ENCODE measurements at places on chromosomes 5 and 9.

DNA sequence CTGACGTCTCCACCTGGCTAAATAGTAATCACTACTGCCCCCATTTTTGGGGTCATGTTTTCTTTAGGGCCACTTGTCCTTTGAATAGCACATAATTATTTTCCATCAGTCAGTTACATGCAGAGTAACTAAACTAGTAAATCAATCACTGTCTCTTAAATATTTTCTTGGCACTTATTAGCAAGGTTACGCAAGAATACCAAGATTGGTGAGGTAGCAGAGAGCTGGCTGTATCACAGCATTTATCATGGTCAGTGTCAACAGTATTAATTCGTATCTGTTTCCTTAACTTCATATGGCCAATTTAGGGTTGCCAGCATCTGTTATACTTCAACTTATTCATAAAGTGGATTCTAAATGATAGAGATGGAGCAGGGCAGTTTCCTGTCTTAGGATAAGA lies 346.8 kb upstream of the FAM174A start:
- no peak for DNase-seq

- DNase-seq, result no peak
These were observed 29.6 kb upstream of the PITX1 start for GRCh38 chr5:135063511-135064234.

DNA sequence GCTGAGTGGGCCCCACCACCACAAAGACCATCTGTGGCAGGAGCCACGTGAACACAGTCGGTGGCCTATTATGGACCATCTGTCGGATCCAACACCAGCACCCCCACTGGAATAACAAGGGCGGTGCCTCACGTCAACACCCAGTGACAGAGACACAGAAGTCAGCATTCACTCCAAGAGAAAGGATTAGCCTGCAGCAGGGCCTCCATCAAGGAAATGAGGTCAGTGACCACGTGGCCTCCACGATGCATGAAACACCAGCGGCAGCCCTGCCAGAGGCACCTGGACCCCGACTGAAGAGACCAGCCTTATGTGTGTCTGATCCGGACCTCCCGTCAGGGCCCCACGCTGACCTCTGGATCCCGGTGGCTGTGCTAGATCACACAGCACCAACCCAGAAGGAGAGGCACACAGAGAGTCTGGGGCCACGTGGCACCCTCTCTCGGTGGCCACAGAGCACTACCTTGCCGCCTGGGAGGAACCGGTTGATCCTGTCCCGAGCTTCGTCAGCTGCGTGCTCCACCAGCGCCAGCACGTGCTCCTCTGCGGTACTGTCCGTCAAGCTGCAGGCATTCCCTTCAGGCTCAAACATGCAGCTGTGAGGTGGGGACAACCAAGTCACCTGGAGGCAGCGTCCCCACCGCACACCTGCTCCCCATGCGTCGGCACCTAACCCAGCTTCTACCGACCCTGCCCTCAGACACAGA lies 9.0 kb downstream of the BRD9 start:
- no peak for DNase-seq

DNA sequence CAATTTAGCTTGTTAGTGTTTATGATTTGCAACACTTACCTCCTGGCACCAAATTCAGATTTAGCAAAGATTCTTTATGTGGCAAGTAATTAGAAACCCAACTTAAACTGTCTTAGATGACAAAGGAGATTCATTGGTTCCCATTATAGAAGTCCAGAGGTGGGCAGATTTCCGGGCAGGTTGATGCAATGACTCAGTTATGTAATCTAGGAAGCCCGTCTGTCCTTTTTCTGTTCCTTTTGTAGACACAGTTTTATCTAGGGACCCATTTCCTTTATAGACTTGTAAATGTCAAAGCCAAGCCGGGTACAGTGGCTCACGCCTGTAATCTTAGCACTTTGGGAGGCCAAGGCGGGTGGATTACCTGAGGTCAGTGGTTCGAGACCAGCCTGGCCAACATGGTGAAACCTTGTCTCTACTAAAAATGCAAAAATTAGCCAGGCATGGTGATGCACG lies 20.3 kb upstream of the ANKRD33B start:
- DNase-seq, result no peak

- DNase-seq, result no peak
These were observed 32.1 kb downstream of the WNK2 start for GRCh38 chr9:93216073-93216365.

DNA sequence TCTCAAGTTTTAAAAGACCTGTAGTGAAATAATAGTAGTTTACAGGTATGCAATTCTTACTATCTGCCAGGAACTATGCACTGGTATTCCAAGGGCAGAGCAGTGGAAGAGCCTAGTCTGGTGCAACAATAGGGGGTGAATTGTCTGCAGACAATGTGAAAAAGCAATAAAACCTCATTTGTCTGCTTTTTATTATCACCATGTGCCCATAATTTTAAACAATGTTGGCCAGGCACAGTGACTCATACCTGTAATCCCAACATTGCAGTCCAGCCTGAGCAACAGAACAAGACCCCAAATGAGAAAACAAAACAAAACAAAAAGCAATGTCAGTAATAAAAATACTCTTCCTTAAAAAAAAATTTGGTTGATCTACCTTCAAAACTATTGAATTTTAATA lies 12.2 kb upstream of the SLC44A1 start:
- DNase-seq, result no peak

DNA sequence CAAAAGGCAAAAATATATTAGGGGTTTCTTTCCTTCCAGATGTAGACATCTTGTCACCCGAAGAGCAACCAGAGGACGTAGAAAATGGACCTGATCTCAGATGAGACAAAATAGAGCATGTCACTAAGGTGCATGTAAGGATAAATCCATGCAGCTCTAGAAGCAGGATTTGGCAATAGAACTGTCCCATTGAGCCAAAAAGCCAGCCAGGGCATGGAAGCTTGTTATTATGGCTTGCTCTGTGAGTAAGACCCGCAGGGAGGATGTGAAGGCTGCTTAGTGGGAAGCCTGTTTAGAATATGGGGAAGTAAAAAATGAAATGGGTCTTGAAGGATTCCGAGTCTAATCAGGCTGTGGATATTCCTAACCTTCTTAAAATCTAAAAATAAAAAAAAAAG lies 165.6 kb upstream of the MPDZ start:
- DNase-seq, result no peak

DNA sequence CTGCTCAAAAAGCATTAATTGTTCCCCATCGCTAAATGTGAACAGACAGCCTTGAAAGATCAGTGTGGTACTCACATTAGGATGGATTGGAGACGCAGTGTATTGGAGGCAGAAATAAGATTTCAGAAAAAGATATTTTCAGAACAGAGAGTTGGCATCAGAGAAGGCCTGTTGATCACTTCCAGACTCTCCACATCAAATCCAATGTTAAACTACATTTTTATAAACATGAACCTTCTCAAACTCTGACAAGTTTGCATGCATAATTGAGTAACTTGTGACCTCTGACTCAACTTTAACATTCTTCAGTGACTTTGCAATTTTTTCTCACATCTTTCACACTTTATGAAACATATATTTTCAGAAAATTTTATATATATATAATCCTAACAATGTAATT lies 919.6 kb upstream of the SEMA6A start:
- no peak for DNase-seq

DNA sequence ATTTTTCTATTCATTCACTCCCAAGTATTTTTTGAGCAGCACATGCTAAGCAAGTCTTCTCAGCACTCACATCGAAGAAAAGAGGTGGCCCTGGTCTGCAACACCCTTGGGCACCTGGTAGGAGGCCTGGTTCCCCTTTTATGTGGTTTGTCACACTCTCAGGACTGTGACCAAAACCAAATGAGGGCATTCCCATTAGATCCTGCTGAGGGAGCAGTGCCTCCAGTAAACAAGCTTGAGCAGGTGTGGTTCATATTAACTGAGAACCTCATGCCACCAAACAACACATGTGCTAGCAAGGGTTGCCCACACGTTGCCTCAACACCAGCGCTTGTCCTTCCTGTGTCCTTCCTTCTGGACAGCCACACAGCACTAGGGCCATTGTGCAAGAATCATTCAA lies 26.9 kb upstream of the SYK start:
- DNase-seq, result no peak

- no peak for DNase-seq
These were observed 18.3 kb upstream of the IRX4 start for GRCh38 chr5:1901061-1901460.

- DNase-seq, result no peak
These were observed 49.5 kb downstream of the PKD2L2 start for GRCh38 chr5:137938751-137939143.

DNA sequence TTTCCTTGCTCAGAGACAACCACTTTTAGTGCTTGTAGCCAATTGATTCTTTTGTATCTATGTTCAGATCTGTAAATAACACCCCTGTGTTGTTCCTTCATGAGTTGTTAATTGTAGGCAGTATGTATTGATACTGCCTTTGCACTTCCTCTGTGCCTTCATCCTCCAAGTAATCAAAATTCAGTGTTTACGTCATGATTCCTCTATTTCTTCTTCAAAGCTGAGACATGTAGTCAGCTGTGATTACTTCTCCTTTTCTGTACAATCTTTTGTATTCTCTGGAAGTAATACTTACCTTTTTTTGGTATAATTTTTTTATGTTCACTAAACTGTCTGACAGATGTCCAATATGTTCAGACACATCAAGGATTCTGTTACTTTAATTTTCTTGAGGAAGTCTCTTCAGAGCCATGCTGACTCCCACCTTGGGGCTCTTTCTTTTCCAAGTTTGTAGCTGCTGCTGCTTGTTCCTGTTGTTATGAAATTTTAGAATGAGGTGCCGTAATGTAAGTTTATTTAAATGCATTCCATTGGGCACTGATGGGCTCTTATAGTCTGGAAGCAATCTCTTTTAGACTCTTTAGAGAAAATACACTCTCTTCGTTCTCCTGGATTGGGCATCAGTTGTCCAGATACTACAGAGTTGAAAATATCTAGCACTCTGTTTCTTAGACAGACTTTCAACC lies 30.5 kb upstream of the LRRC70 start:
- DNase-seq, result no peak

DNA sequence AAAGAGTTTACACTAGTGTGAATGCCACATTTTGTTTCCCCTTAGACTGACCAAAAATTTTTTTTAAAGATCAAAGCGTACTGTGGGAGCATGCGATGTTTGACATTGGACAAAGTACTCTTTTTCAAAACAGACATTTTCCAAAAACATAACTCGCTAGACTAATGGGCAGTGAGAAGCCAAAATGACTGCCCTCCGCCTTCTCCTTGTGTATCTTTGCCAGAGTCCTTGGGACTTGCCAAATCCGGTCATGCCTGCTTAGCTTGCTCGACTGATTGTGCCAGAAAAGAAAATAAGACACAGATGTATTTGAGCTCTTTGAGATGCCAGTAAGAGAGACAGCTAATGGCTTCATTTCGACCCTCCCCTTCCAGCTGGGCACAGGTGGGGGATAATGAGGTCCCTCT lies 157.5 kb downstream of the MAPKAP1 start:
- DNase-seq, result no peak

- DNase-seq, result no peak
These were observed 24.6 kb downstream of the PIK3R1 start for GRCh38 chr5:68240202-68240601.

DNA sequence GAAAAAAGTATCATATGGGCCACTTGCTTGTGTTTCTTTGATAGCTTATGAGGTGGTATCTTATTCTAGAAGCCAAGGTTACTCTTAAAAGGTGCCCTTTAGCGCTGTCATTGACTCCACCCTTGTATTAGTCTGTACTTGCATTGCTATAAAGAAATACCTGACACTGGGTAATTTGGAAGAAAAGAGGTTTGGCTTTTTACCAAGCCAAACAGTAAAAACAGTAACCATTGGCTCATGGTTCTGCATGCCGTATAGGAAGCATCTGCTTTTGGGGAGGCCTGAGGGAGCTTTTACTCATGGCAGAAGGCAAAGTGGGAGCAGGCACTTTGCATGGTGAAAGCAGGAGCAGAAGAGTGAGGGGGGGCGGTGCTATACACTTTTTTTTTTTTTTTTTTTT lies 87.4 kb downstream of the TEK start:
- DNase-seq, result no peak

DNA sequence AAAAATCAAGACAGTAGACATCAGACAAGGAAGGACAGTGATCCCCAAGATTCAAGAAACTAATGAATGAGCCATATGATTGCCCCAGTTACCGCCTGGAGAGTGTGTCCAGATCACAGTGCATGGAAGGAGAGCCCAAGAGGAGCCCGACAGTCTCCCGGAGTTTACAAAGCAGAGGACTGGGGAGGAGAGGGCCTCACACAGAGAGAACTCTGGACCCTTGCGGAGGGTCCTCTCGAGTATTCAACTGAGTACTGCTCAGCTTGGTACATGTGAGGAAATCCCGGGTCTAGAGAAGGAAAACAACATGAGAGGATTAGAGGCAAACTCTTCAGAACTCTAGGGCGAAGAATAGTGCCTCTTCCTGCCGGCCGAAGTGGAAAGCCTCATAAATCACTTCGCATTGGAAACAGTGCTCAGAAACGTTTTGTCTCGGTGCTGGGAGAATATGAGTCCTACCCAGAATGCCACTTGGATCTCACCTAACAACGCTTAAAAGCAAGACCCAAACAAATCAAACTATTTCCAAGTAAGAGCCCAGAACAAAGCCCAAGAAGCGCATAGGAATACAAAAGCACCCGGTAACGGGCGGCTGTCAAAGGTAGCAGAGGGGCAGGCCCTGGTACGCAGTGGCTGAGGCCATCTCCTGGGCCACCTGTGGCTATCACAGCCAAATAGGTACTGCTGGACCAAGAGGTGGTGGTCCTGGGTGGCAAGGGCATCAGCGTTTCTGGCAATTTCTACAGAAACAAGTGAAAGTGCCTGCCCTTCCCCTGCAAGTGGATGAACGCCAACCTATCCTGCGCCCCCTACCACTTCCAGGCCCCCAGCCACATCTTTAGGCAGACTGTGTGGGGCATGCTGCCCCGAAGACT lies 36.0 kb downstream of the FAM78A start:
- DNase-seq, result no peak

DNA sequence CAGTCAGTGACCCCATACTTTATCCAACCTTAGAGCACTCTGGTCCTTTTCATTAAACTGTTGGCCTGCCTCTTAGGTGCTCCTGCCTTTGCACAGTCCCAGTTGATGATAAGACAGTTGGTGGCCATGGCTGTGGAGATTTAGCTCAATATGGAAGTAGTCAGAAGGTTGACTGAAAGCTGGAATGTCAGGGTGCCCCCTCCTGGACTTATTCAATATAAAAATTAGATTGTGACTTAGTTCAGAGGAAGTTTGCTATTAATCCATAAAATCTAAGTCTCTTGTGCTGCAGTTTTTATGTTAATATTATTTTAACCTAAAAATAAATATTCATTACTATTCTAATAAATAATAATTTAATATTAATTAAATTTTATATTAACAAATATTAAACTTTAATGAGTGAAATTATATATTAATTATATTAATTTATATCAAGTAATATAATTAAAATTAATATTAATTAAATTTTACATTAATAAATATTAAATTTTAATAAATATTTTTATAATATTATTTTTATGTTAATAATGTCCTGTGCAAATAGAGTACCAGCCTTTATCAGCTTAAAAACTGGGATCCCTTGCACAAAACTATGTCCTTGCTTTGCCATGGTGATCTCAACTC lies 77.7 kb upstream of the ADAMTSL1 start:
- DNase-seq, result no peak

DNA sequence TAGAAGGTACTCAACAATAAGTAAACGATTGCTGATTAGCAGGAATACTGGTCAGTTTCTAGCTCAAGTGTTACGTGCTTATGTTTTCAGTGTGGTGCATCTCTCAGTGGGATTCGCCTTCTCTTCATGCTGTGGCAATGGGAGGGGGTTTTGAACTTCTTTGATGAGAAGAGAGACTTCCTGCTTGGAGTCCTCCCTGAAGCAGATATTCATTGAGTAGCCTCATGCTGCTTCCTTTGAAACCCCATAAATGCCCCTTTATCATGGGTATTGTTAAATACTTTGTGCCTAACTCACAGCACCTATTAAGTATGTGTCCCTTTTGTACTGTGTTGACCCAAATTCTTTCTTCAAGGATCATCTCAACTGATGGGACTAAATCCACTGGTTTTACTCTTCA lies 116.5 kb downstream of the DOCK8 start:
- no peak for DNase-seq

All from activated CD4-positive, alpha-beta T cell treated with anti-CD3 and anti-CD28 coated beads for 48 hours (primary cell).